ENCODE measurements at places on chromosomes 11 and 22.
A peak's percentile ranks its signal among the peaks of the same experiment; 100 is the strongest.

GRCh38 chr11:105152560-105152959 lies 13.0 kb upstream of the CARD18 start:
- DNase-seq: peak; percentile 42

GRCh38 chr11:57426929-57427726 lies at the start of gene SLC43A3:
Gene SLC43A3 (minus strand): TSS chr11:57427121. CDS start chr11:57426172, 949 bp downstream.
- peak; percentile 66 for DNase-seq

DNA sequence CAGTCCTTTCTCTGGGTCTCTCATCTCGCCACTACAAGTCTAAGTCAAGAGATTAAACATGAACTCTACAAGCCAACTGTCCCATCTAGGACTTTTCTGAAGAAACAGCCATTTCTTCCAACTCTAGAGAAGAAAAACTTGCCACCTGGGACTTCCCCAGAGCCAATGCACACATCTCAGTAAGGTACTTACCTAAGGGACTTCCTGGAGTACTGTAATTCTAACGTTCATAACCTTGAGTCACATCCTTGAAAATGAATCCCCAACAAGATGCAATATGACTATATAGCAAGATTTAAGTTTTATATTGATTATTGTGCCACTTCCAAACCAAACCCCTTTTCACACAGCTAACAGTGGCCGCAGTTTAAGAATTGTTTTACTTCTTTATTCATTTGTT lies 11.9 kb upstream of the ISX start:
- DNase-seq: no peak

DNA sequence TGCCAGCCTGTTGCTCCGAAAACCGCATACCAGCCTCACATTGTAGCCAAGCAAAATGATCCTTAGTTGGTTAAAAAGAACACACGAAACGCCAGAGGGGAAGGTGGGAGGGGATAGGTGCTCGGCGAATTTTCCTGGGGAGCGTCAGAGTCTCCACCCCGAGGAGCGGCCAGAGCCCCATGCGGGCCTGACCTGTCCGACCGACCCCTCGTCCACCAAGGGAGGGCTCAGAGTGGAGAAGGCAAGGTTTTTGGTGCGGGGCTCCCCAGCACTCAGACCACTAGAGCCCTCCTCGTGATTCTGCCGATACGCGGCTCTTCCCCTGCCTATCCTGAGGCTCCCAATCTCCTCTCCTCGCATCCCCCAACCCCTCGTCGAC lies 39.6 kb downstream of the DIXDC1 start:
- DNase-seq: no peak

DNA sequence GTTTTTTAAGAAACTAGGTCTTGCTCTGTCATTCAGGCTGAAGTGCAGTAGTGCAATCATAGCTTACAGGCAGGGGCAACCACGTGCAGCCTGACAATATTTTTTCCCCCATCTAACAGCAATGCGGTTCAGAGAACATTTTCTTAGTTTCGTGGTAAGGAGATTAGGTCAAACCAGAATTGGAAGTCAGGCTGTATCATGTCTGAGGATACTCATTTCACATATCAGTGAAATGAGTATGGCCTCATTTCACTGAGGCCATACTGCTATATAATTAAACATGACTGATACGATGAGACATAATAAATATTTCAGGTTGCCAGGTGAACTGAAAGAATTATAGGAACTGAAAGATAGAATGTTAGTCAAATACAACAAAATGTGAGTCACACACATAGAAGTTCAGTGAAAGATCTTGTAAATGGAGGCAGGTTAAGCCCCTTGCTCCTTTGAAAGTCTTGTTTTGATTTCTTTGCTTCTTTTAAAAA lies 32.5 kb upstream of the IZUMO1R start:
- DNase-seq: no peak

DNA sequence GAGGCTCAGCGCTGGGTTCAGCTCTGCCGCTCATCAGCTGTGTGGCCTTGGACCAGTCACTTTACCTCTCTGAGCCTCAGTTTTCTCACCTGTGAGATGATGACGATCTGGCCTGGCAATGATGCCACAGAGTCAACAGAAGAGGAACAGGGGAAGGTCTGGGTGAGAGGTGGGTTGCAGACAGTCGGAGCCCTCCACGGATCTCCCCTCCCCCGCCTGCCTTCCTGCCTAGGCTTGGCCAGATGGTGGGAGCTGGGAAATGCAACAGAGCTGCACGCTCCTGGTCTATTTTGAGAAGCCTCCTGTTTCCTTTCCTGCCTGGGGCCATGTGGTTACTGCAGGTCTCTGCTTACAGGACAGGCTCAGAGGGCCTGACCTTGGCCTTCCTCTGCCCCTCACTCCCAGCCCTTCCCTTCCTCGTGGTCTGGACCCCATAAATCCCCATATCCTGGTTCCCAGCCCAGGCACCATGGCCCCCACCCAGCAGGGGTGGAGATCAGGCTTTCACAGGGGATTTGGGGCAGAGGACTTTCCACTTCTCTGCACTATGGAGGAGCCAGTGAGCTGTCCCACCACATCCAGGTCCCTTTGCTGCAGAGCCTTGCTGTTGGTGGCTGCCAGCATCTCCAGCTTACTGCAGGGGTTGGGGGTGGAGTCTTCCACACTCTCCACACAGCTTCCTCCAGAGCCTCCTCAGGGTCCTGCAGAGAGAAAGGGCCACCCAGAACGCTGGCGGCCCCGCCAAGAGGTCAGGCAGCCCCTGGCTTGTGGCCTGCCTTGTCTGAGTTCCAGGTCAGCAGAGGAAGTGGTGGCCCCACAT lies 46.9 kb downstream of the C11orf96 start:
- no peak for DNase-seq

DNA sequence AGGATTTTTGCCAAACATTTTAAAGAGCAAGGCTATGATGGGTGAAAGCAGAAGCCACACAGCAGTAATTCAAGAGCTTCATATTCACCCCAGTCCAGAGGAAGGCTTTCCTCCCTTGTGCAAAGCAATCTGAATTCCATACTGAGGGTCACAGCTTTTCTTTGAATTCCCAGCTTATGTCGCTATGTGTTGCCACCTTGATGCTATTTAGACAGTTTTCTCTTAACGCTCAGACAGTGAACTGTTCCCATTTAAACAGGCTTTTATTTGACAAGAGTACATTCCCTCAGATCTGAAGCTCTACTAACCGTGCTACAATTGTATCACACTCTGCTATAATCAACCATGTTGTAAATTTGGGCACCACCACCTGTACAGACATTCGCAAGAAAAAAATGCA lies 279.7 kb downstream of the CADM1 start:
- no peak for DNase-seq

DNA sequence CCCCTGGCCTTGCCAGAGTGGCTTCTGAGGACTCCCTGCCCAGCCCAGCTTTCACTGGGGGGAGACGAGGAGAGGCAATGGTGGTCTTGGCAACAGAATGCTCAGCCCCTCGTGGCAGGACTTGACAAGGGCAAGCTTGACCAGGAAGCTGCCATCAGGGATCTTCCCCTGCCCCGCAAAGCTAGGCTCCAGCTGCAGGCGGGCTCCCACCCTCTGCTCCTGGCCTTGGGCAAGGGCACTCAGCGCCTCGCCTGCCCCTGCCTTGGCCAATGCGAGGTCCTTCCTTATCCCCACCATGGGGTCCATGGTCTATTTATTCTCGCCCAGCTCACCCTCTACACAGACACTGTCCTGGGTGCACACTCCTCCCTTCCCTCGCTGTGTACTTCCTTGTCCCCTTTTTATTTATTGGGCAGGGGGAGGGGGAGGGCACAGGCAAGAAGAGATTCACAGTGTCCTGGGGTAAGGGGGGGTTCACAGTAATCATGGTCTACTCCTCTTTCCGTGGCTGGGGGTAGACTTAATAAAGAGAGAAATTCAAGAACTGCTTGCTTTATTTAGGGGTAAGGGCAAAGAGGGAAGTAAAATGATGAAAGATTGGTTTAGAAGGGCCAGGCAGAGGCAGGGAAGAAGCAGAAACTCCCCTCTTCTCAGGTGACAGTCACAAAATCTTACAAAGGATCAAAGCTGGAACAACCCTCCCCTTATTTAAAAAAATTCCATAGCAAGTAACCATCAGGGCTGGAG lies 1.6 kb downstream of the GPHA2 start:
- DNase-seq: no peak

- peak; percentile 28 for DNase-seq
These were observed 5.4 kb downstream of the UFD1 start for GRCh38 chr22:19473578-19473977.

GRCh38 chr11:7034019-7034418 lies 13.7 kb downstream of the NLRP14 start:
- DNase-seq: no peak

GRCh38 chr11:21038801-21039200 lies 369.4 kb downstream of the NELL1 start:
- DNase-seq: no peak

GRCh38 chr11:78020246-78020645 lies 2.8 kb downstream of the KCTD14 start:
- no peak for DNase-seq

DNA sequence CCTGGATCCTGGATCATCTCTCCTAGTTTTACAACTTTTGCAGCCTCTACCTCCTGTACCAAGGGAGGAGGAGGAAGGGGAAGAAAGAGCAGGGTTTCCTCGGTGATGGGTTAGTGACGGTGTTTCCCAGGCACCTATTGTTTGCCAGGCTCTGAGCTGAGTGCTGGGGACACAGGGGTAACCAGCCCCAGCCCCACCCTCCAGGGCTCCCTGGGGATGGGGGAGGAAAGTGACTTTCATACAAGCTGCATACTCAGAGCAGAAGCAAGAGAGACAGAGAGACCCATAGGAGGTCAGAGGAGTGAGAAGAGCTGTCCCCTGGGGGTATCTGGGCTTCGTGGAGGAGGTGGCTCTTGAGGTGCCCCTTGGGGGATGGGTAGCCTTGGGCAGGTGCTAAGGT lies 89.4 kb upstream of the THY1 start:
- DNase-seq: no peak

DNA sequence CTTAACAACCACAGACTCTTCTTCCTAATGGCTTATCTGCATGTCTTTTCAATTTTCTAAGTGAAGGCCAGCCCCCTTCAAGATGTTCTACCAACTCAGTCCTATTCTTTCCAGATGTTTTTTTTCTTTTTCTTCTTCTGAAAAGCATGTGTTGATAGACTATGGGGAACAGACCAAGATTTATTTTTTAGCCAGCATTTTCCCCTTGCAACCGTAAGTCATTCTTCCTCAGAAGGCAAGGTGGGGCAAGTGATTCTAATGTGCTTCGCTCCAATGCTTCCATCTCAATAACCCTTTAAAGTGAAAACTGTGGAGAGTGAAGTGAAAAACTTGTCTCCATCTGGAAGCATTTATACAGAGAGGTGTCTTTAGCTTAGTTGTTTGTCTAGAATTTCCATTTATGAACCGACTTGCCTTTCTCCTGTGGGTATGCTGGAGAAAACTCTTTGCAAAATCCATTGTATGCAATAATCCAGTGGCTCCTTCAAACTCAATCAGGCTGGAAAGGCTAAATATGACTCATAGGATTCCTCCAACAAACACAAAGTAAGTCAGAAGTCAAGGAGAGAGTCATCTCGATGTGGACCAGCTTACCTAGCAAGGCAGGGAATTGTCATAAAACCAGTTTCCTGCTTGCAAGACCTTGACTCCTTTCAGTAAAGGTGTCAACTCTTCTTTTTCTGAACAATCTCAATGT lies 83.7 kb downstream of the MAML2 start:
- DNase-seq: peak; percentile 73

DNA sequence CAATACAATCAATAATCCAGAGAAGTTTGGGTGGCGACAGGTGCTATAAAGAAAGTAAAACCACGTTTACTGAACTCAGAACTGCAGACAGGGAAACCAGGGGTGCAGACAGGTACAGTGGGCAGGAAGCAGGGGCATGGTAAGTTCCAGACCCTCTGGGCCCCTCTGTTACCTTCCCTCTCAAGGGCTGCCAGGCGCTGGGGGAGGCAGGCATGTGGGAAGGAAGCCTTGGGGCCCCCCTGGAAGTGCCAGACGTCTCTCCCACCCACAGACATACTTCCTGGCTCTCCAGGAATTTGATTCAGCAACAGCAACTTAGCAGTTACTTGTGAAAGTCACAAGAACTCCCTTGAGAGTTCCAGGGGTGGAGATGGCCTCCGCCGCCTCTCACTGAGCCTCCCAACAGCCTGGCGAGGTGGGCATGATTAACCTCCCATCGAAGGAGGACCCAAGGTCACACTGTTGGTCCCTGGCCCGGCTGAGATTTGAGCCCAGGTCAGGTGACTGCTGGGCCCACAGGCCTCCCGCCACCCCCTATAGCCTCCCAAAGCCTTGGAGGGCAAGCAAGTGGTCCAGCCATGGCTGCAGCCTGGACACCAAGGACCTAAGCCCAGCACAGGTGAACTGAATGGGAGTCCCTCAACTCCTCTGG lies 14.1 kb upstream of the TSKU start:
- DNase-seq: peak; percentile 62

GRCh38 chr22:38843201-38843656 lies 599 bp downstream of the NPTXR start:
- DNase-seq: peak; percentile 69

- no peak for DNase-seq
These were observed 2.7 kb downstream of the FREY1 start for GRCh38 chr11:45904309-45904915.

DNA sequence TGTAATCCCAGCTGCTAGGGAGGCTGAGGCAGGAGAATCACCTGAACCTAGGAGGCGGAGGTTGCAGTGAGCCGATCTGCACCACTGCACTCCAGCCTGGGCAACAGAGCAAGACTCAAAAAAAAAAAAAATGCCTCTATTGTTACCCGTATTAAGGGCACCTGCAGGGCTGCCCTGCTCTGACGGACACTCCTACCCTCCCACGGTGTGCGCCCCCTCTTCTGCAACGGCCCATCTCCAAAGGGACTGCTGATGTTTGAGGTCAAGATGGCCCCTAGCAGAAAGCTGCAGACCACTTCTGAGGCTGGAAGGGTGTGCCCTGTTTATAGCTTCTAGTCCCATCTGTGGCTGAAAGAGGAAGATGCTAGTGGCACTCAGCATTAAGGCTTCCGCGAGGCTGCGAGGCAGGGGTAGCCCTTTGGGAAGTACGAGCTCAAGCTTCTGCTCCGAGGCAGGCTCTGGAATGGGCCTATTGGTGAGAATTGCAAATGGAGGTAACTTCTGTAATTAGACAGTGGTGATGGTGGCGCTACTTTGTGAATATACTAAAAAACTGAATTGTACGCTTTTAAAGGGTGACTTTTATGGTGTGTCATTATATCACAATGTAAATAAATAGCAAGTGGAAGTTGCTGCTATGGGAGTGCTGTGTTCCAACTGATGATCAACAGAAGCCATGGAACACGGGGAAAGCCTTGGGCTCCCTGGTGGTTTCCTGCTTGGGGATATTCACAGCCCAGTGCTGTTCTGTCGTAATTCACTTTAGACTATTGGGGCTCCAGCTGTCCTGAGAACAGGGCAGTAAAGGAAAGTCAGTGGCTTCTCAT lies 24.3 kb downstream of the ARFGAP2 start:
- no peak for DNase-seq

GRCh38 chr11:96194581-96195374 lies 148.2 kb downstream of the MAML2 start:
- DNase-seq: no peak

GRCh38 chr11:14872032-14872431 lies 20.0 kb downstream of the CYP2R1 start:
- DNase-seq: no peak

- no peak for DNase-seq
These were observed 45.6 kb downstream of the C11orf58 start for GRCh38 chr11:16784097-16784496.

GRCh38 chr11:107859459-107860239 lies 1.1 kb upstream of the SLC35F2 start:
- DNase-seq: no peak

All from iris pigment epithelial cell (primary cell).